ENCODE measurements at places on chromosomes 1 and 21.
A peak's percentile ranks its signal among the peaks of the same experiment; 100 is the strongest.

DNA sequence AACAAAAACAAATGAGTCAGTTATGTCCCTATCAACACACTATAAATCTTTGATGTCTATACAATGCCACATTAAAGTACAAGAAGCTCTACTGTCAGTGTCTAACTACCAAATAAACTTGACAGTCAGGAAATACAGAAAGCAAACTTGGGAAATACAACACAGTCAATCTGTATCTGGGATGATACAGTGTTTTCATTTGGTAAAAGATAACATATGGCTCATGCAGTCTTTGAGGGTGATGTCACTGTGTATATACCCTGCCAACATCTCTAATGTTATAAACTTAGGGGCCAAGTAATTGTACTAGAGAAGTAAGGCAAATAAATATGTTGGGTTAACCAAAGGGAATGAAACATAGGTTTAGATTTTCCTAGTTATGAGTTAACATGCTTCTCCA is 552.5 kb upstream of the ADAMTS5 start:
- peak; percentile 89 for DNase-seq

DNA sequence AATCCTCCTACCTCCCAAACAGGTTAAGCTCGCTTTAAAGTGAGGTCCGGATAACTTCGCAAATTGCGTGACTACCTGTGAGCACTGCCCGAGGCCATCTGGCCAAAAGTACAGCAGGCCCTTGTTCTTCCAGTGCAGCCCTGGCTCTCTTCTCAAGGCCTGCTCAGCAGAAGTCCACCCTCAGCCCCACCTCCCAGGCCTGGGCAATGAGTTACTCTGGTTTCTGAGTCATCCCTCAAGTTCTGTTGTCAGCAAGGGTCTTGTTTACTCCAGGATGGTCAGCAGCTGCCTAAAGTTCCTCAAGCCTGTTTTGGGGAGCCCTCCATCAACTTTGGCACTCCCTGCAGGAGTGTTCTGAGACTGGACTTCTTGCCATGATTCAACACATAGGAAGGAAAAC is 101.7 kb downstream of the BCAR3 start:
- peak; percentile 74 for DNase-seq

- peak; percentile 99 for DNase-seq
Observed at GRCh38 chr1:192539297-192540092, 36.1 kb upstream of the RGS1 start.

DNA sequence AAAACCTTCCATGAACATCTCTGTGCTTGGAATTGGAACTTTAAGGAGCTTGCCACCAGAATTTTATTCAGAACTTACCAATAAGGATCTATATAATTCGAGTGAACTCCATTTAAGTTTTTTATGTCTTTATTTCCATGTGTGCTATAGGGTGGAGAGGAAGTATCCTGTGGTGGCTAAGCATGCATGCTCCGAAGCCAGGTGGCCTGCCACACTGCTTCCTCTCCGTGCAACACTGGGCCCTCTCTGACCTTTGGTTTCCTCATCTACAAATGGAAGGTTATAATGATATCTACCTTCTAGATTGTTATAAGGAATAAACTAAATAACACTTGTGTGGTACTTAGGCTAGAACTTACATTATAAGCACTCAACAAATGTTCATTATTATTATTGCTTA is 382.1 kb downstream of the PTPRC start:
- no peak for DNase-seq

GRCh38 chr1:226511296-226511695 is 37.3 kb upstream of the STUM start:
- DNase-seq = no peak
